Endothelial cell (in vitro differentiated cells): ENCODE measurements at places on chromosomes 12 and 14. TPM values are rescaled to one million over a fixed set of nuclear protein-coding genes. Genes with fewer than 3 reads are reported as not detected.
A peak's percentile ranks its signal among the peaks of the same experiment; 100 is the strongest.

GRCh38 chr14:32980902-32981501, 42.3 kb downstream of the NPAS3 start:
- DNase-seq, result no peak
- no peaks in the 10 kb centered on the region for H3K4me1 ChIP-seq
- H3K36me3 ChIP-seq, result no peaks in the 10 kb centered on the region
- no peak overlapping the region for H3K27ac ChIP-seq
- H3K27me3 ChIP-seq, result peaks cover 2% of the 10 kb centered on the region

DNA sequence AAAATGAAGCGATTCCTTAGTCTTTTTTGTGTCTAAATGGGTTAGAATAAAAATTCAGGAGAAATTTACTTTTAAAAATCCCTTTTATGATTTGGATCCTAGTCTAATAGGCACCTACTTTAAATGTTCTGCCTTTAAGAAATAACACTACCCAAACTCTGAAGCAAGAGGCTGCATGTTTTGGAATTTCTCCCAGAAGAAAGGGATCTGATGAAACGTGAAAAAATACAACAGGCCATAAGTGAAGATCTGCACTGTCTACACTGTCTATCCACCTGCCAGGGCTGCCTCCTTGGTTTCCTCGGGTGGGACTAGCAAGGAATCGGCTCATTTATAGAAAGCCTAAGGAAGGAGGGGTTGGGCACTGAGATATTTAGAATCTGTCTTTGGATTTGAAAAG, 22.1 kb downstream of the ACVR1B start:
- peaks cover 18% of the 10 kb centered on the region for H3K36me3 ChIP-seq
- peaks cover 57% of the 10 kb centered on the region for H3K4me1 ChIP-seq
- no peak for DNase-seq
- H3K27ac ChIP-seq, result peak overlapping the region; percentile 83
- no peaks in the 10 kb centered on the region for H3K27me3 ChIP-seq

- peaks cover 1% of the 10 kb centered on the region for H3K27me3 ChIP-seq
- peaks cover 4% of the 10 kb centered on the region for H3K36me3 ChIP-seq
- no peak for DNase-seq
- no peaks in the 10 kb centered on the region for H3K4me1 ChIP-seq
- no peak overlapping the region for H3K27ac ChIP-seq
Observed at GRCh38 chr14:96274543-96274942, 18.5 kb downstream of the BDKRB1 start.

- no peak for DNase-seq
- H3K27ac ChIP-seq, result no peak overlapping the region
- H3K4me1 ChIP-seq, result peaks cover 13% of the 10 kb centered on the region
Observed at GRCh38 chr12:4252601-4253000, 21.0 kb upstream of the CCND2 start.

GRCh38 chr14:35134329-35135123, 12.2 kb downstream of the PRORP start:
- H3K36me3 ChIP-seq, result peaks cover 32% of the 10 kb centered on the region
- peaks cover 10% of the 10 kb centered on the region for H3K4me1 ChIP-seq
- no peak overlapping the region for H3K27ac ChIP-seq
- H3K27me3 ChIP-seq, result peaks cover 4% of the 10 kb centered on the region

GRCh38 chr14:29643433-29644211, 284.0 kb downstream of the PRKD1 start:
- H3K4me3 ChIP-seq, result no peak overlapping the region
- no peak overlapping the region for H3K27ac ChIP-seq
- peaks cover 6% of the 10 kb centered on the region for H3K36me3 ChIP-seq
- peaks cover 3% of the 10 kb centered on the region for H3K4me1 ChIP-seq
- H3K27me3 ChIP-seq, result no peaks in the 10 kb centered on the region

DNA sequence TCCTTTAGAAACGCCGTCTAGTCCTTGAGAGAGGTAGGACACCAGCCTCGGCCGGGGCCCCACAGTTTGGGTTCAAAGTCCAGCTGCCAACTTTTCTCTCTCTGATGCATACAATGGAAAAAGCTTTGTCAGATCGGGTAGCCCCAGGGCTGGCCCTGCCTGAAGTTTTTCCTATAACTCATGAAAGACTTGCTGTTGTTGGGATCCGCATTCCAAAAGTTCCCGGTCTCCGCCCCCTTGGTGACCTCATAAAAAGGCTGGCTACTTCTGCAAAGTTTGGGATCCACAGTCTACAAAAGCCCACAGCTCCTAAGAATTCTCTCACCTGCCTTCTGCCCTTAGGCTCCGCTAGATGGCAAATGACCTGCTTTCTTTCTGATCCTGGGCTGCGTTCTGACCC, 35.3 kb upstream of the CLEC6A start:
- no peak for DNase-seq
- H3K27ac ChIP-seq, result no peak overlapping the region
- H3K27me3 ChIP-seq, result no peaks in the 10 kb centered on the region
- no peaks in the 10 kb centered on the region for H3K36me3 ChIP-seq

- no peaks in the 10 kb centered on the region for H3K27me3 ChIP-seq
- DNase-seq, result no peak
- H3K27ac ChIP-seq, result no peak overlapping the region
- H3K36me3 ChIP-seq, result no peaks in the 10 kb centered on the region
- H3K4me3 ChIP-seq, result no peak overlapping the region
- H3K4me1 ChIP-seq, result no peaks in the 10 kb centered on the region
Observed at GRCh38 chr14:96146131-96146771, 58.4 kb upstream of the BDKRB2 start.

GRCh38 chr14:93977790-93978581, 1.6 kb upstream of the ASB2 start:
- no peak overlapping the region for H3K4me3 ChIP-seq
- no peak for DNase-seq
- H3K36me3 ChIP-seq, result no peaks in the 10 kb centered on the region
- H3K27me3 ChIP-seq, result peaks cover 3% of the 10 kb centered on the region
- peaks cover 7% of the 10 kb centered on the region for H3K4me1 ChIP-seq

DNA sequence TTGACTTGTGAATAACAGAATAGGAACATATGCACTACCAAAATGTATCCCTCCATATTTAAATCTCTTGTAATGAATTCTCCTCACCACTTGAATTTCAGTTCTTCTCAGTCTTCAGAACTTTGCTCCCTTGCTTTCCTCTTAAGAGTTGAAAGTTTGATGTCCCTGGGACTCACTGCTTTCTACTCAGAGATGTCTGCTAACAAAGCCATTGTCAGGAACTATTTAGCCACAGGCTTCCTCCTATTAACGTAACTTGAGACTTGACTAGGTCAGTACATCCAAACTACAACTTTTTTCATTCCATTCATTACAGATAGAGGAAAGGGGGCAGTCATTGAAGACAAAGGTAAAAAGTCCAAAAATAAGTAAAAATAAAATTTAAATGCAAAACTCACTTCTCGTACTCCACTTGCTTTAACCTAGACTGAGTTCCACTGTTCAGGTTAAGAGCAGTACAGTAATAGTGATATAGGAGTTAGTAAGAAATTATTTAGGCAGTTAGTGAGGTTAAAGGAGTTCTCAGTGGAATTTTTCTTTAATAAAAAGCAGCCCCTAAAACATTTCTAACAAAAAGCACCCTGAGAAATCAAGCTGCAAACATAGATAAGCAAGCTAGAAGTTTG, 364.2 kb downstream of the SOX5 start:
- peak overlapping the region; percentile 83 for H3K27ac ChIP-seq
- H3K27me3 ChIP-seq, result no peaks in the 10 kb centered on the region
- H3K36me3 ChIP-seq, result no peaks in the 10 kb centered on the region
- no peak for DNase-seq
- peaks cover 3% of the 10 kb centered on the region for H3K4me1 ChIP-seq
- H3K4me3 ChIP-seq, result no peak overlapping the region

DNA sequence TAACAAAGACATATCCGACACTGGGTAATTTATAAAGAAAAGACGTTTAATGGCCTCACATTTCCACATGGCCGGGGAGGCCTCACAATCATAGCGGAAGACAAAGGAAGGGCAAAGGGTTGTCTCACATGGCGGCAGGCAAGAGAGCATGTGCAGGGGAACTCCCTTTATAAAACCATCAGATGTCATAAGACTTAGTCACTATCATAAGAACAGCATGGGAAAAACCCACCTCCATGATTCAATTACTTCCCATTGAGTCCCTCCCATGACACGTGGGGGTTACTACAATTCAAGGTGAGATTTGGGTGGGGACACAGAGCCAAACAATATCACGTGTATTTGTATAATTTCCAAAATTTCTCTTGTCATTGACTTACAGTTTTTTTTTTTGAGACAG, 5.5 kb upstream of the LMNTD1 start:
- H3K36me3 ChIP-seq, result no peaks in the 10 kb centered on the region
- peaks cover 3% of the 10 kb centered on the region for H3K27me3 ChIP-seq
- H3K4me3 ChIP-seq, result no peak overlapping the region
- no peak for DNase-seq
- H3K27ac ChIP-seq, result no peak overlapping the region

DNA sequence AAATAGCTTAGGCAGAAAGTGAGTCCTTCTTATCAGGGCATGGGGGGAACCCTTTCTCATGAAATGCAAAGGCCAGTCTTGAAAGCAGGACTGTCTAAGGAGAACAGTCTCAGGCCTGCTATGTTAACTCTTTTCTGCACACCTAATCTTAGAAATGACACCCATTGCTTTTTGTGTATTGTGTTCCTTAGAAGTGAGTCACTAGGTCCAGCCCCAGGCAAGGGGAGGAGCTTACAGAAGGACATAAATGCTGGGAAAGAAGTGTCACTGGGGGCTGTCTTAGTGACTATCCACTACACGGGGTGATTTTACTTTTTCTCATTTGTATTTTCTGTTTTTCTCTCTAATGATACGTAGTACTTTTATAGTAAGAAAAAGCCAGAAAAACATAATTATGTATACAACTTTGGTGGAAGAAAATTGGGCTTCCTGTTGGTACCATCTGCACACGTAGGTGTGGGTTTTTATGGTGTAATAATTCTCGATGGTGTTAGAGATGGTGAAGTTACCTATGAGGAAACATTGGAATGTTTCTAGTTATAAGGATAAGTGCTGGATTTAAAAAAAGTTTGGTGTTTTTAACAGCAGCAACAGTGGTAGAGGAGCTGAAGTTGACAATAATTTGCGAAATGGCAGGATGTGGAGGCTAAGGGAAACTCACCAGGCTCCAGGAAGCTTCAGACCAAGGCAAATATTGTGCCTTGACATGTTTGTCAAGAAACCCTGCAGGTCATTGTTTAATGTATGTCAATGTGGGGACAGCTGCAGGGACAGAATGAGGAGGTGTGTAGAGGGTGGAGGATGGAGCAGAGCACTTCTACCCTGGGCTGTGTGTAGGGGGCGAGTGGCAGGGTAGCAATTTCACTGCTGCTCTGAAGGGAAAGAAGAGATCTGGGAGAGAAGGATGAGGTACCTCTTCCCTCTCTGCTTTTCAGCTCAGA, 214.9 kb downstream of the KTN1 start:
- no peak for DNase-seq
- H3K36me3 ChIP-seq, result peaks cover 3% of the 10 kb centered on the region
- no peaks in the 10 kb centered on the region for H3K27me3 ChIP-seq
- no peaks in the 10 kb centered on the region for H3K4me1 ChIP-seq

GRCh38 chr14:68748691-68749090, 44.2 kb downstream of the ZFP36L1 start:
- H3K27ac ChIP-seq, result no peak overlapping the region
- H3K4me1 ChIP-seq, result peaks cover 6% of the 10 kb centered on the region
- peaks cover 2% of the 10 kb centered on the region for H3K27me3 ChIP-seq

DNA sequence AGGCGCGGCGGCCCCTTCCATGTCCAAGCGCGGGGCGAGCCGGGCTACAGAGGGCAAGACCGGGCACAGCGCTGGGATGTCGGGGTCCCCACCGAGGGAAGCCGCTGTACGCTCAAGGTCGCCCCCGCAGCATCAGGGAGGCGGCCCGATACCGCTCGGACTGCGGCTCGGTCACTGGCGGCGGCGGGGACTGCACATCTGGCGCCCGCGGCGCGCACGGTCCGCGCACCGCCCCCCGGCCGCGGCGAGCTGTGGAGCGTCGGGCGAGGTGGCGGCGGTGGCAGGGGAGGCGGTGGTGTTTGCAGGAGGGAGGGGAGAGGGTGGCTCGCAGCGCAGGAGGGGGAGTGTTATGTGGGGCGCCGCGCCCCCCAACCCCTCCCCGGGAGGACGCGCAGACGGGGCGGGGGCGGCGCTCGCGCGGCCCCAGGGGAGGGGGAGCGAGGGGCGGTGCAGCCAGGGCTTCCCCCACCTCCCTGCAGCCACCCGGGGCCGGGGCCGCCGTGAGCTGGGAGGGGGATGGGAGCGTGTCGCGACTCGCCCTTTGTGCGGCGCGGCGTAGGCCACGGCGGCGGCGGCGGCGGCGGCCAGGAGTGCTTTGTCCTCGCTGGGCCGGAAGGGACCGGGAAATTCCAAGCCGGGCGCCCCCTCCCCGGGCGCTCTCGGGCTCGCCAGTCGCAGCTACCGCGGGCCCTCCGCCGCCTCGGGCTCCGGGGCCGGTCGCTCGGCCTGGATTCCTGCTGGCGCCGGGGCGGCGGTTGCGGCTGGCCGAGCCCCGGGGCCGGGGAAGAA, at the start of gene NUAK1:
NUAK1 (minus strand) TSS at position 322 of the 789 bp plus-strand sequence; CDS start at position 21, 301 bp downstream.
- DNase-seq, result peak; percentile 90
- H3K4me1 ChIP-seq, result peaks cover 56% of the 10 kb centered on the region
- H3K27ac ChIP-seq, result peak within 1 kb of the TSS; percentile 87
- peaks cover 14% of the 10 kb centered on the region for H3K27me3 ChIP-seq
- peaks cover 9% of the 10 kb centered on the region for H3K36me3 ChIP-seq
- peak within 1 kb of the TSS; percentile 99 for H3K4me3 ChIP-seq

DNA sequence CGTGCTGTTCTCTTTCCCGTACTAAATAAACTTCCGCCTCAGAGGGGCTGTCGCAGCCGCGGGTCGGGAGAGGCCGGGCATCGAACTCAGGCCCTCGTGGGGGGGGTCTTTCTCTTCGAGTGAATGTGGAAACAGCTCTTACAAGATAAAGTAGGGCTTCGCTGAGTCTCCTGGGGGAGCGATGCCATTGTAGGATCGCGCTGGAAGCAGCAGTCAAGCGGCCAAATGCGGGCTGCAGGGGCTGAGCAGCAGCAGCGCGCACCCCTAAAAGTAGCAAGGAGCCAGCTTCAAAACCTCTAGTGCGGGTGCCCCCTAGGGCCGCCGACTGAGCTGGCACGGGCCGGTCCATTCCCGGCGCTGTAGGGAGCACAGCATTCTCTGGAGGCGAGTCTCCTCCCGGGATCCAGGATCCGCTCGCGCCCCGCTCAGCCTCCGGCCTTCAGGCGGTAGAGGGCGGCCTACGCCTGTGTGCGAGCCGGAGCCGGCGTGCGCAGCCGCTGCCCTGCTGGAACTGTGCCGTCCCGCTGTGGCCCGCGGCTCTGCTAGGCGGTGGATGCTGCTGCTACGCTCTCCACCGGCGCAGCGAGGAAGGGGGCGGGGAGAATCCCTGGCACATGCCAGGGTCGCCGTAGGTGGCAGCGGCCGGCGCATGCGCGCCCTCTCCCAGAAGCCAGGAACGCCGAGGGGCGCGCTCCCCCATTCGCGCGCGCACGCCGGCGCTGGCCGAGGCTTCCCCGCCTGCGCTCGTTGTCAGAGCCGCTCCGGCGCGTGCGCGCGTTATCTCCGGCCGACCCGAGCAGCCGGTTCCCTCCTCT, at the start of gene FUT8:
FUT8 (plus strand) TSS at position 699 of the 815 bp plus-strand sequence. CDS start 148,834 bp downstream, outside the sequence.
- H3K36me3 ChIP-seq, result peaks cover 2% of the 10 kb centered on the region
- H3K27me3 ChIP-seq, result peaks cover 2% of the 10 kb centered on the region

OR11H7 gene
- total RNA-seq, result not detected

KERA gene
- not detected for total RNA-seq

SERPINA5 gene
- total RNA-seq, result 0.26 TPM

PNN gene
- 128 TPM for total RNA-seq

LAG3 gene
- 7.6 TPM for total RNA-seq

SCARB1 gene
- 16.9 TPM for total RNA-seq

KRAS gene
- total RNA-seq, result 54.2 TPM

OTOGL gene
- total RNA-seq, result 0.31 TPM

P3H3 gene
- 48.8 TPM for total RNA-seq

SLC2A14 gene
- total RNA-seq, result 0.64 TPM
